ENCODE measurements at places on chromosomes 1 and 21.

DNA sequence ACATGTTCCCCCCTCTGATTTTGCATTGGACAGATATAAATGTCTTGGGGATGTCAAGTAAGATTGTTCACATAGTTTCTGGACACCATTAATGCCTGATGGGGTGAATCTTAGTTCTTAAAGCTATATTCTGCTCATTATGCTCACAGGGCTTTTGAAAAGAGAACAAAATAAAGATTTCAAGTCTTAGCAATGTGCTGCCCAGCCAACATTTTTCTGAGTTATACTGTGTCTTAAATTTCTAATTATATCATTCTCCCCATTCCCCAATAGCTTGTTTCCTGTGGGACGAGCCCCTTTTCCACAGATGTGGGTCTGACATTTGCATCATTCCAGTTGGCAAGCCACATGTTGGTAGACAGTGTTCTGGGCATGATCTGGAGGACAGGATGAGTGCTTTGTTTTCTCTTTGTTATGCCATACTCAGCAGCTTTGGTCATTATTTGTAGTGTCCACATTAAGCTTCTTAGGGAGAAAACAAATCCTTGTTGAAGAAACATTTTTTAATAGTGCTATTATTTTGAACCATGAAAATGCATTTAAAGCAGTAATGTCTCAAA is 32.8 kb downstream of the MTARC1 start:
- DNase-seq: no peak

DNA sequence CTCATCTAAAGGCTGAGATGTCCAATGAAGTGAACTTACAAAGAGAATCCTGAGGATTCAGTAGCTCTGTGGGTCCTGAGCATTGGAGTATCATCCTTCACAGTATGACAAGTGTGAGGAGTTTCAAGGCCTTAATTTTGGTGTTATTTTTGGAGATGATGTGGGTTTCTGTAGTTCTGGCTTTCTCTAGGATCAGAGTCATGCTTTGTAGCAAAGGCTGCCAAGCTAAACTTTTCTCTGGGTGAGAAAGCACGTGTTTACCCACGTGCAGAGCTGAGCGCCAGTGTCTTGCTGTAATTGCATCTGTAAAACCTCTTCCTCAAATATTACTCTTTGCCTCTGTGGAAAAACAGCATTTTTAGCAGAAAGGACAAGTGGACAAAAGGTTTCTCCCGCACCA is 387.8 kb upstream of the LYPLAL1 start:
- DNase-seq: no peak

DNA sequence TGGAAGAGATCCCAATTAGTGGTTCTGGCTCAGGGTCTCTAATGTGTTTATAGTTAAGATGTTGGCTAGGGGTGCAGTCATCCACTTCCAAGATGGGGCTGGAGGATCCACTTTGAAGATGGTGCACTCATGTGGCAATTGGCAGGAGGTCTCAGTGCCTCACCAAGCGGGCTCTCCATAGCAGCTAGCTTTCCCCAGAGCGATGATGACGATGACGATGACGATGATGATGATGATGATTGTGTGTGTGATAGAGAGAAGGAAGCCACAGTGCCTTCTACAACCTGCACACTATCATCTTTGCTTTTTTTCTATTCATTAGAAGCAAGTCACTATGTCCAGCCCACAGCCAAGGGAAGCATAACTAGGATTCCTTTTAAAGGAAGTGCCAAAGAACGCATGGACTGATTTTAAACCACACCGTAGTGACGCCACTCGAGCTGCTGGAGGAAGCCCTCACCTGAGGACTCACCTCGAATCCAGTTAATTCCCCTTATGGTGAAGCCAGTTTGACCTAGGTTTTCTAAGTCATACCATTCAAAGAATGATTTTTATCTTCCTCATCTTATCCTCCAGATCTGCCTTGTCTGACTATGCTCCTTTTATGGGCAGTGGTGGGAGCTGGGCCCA is 49.4 kb downstream of the SRRM1 start:
- no peak for DNase-seq

- no peak for DNase-seq
Observed at GRCh38 chr1:20483833-20484518, 2.0 kb downstream of the CAMK2N1 start.

DNA sequence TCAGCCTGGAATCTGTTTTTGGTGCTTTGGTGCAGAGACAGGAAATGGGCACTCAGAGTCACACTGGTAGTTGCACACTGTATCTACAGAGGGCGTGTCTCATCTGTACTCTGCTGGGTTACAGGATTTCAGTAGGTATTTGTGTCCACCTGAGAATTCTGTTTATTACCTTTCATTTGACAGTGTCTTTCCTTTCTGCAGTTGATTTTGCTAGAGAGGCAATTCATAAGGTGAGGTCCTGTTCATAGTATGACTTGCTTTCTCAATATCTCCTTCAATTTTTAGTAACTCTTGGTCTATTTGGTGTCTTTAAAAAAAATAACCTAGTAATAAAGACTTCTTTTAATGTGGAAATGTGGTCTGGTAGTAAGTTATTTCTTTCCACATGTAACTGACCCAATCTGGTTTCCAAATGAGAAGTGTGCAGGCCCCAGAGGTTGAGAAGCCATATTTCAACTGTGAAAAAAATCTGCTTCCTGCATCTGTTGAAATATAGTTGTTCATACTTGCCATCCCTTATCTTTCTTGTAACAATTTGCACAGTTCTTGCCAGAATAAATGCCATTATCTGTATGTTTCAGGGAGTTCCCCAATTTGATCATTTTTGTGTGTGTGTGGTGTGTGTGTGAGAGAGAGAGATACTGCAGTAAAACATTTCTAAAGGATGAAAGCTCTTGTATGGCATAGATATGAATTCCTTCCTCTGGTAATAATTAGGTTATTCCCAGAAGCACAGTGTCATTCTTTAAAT is 78.4 kb upstream of the DNAJC6 start:
- DNase-seq: no peak

- DNase-seq: no peak
Observed at GRCh38 chr21:37365517-37366481, 774 bp upstream of the DYRK1A start.

DNA sequence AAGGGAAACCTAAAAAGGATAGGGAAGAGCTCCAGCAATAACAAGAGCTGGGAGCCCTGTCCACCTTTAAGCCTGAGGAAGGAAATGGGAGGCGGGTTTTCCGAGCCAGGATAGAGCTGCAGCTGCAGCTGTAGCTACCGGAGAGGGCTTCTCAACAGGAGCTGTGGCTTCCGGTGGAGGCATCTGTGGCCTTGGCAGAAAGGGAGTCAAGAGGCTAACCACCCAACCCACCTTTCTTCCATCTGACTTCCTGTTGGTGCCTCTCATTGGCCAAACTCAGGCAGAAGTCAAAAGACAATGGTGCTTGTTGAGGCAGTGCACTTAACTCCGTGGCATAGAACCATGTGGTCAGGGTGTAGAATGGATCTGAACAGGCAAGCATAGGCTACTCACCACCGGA is 313.1 kb upstream of the DAB1 start:
- no peak for DNase-seq

GRCh38 chr1:50251702-50252101 is 143.0 kb downstream of the ELAVL4 start:
- DNase-seq: no peak

GRCh38 chr1:156711011-156711817 is 5.8 kb upstream of the CRABP2 start:
- DNase-seq: no peak

DNA sequence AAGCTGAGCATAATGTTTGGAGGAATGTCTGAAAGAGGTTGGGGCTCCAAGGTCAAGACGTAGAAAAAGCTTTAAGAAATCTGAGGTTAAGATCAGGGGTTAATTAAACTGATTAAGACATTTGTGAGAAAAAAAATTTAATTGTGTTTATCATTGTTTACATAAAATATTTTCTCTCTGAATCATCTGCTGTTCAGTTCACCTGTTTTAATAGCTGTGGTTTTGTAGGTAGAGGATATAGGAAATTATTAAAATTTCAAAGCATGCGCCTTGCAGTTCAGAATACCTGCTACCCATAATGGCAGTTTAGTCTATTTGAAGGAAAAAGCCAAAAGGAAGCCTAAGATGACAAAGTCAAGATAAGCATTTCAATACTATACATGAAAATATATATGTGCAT is 153.2 kb downstream of the SPATA46 start:
- no peak for DNase-seq

DNA sequence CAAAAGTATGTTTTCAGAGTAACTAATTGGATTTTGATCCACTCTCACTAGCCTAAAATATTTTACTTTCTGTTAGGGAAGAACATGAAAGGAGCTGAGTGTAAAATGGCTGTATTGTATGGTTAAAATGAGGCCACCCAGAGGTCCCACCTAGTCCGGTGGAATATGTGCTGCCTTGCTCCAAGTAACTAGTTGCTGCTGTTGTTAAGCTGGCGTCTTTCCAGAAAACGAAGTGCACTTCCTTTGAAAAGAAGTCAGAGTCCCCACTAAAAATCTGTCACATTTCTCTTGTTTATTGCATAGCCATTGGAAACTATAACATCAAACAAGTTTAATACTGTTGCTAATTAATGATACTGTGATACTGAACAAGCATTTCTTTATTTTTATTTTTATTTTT is 3.2 kb downstream of the SLC25A33 start:
- DNase-seq: no peak

GRCh38 chr21:41603476-41603875 is 95.5 kb upstream of the TMPRSS2 start:
- DNase-seq: no peak

- no peak for DNase-seq
Observed at GRCh38 chr1:49240709-49241221, 464.1 kb upstream of the BEND5 start.

DNA sequence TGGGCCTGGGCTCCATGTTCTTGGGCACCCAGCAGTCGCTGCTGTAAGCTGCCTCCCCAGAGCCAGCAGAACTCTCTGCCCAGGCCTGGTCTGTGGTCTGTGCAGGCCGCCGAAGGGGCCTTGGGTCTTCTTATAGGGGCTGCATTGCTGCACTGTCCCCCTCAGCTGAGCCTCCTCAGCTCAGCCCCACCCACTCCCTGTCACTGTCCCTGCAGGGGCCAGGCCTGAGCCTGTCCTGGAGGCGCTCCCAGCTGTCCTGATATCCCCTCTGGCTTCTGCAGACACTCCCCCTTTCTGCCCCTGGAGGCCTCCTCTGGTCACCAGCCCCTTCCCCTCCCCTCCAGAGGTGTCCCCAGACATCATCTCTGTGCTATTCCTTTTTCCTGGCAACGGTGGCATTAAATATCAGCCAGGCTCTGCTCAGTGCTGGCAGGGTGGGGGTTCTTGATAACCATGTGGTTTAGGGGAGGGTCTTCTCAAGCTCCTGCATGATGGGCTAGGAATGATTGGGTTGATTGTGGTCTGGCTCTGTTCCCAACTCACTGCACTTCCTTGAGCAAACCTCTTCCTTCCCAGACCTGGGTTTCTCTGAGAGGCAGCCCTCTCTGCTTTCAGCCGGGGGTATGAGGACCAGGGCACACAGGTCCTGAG is 3.7 kb upstream of the FOXO6 start:
- no peak for DNase-seq

DNA sequence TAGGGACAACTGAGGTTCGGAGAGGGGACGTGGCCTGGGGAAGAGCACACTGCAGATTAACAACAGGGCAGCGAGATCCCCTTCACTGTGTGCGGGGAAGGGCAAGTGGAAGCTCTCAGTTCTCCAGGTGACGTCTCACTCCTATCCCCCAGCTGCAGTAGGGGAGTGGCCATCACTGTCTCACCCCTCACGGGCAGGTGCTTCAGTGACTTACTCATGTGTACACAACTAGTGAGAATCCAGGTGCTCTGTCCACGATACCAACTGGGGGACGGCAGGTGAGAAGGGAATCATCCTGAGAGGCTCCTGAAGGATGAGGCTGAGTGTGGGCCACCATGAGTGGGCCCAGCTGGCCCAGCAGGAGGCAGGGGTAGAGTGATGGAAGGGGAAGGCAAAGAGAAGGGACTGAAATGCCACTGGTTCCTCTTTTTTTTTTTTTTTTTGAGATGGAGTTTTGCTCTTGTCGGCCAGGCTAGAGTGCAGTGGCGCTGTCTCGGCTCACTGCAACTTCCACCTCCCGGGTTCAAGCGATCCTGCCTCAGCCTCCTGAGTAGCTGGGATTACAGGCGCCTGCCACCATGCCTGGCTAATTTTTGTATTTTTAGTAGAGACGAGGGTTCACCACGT is 25.9 kb downstream of the RHBG start:
- DNase-seq: no peak

- DNase-seq: no peak
Observed at GRCh38 chr1:224745394-224745793, 129.3 kb downstream of the CNIH3 start.

DNA sequence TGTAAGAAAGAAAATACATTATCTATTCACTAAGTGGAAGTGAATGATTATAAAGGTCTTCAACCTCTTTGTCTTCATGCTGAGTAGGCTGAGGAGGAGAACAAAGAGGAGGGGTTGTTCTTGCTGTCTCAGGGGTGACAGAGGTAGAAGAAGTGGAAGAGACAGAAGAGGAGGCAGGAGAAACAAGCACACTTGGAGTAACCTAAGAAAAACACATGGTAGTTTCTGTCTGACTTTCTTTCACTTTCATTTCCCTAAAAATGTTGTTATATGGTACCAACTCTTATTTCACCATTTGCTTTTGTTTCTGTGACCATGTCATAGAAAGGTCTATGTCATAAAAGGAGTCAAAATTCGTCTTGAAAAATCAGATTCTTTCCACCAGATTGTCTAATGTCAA is 696.6 kb upstream of the BRINP3 start:
- no peak for DNase-seq

DNA sequence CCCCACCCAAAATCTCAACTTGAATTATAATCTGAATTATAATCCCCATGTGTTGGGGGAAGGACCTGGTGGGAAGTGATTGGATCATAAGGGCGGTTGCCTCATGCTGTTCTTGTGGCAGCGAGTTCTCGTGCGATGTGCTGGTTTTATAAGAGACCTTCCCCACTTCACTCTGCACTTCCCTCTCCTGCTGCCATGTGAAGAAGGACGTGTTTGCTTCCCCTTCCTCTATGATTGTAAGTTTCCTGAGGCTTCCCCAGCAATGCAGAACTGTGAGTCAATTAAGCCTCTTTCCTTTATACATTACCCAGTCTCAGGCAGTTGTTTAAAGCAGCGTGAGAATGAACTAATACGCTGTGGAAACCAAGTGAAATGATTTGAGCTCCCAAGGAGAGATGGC is 48.0 kb upstream of the SOD1 start:
- no peak for DNase-seq

- DNase-seq: no peak
Observed at GRCh38 chr1:174916846-174917245, 82.9 kb upstream of the CACYBP start.

DNA sequence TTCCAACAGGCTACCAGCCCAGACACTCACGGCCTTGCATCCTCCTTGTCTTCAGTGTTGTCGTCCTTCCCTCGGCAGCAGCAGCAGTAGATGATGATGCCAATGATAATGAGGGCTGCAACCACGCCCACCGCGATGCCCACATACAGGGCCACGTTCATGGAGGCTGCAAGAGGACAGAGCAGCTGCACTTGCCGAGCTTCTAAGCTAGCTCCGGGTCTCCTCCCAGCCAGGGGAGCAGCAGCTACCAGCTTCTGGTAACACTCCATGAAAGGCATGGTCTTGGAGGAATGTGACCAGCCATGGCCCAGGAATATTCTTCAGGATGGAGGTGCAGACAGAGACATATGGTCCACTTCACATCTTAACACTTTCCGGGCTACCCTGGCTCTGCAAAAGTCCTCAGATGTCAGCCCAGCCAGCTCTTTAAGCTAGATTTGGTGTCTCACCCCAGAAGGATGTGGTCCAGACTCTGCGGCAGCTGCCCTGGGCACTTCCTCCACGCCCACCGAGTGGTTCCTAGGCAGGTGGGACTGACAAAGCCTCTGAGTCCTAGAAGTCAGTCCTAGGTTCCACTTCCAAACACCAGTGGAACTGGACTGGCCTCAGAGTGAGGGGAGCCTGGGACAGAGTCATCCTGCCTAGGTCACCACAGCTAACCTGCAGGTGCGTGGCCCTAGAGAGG is 35.1 kb downstream of the GPA33 start:
- no peak for DNase-seq
